ENCODE measurements at places on chromosomes 7 and 10.

DNA sequence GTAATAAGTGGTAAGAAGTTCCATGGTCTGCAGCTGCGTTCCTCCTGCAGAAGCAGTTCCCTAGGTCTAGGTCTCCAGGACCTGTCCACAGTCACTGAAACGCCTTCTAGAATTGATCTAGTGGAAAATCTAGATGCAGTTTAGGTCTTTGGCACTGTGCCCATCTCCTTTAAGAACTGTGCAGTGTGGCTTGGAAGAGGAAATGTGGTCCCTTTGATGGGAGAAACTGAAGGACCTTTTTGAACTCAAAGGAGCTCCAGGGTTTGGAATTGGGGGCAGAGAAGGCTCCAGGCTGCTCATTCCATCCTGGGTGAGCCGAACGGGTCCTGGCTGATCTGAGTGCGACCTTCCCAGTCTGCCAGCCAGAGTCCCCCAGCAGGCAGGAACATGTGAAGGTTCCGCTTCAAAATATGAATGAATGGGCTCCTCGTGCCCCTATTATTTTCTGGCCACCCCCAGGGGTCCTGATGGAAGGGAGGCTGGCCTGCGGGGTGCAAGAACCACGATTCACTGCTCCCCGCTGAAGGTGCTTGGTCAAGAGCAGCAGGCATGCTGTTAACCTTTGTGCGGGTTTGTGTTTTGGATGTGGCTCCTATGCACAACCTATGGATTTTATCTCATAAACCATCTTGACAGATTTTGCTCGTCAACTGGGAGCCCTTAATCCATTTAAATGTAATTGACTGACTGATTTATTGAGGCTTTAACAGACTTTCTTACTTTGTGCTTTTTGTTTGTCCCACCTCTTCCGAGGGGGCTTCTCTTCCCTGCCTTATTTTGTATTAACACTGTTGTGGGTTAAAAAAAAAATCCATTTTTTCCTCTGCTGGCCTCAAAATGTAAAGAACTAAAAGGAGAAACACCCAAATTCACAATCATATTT is 36.7 kb downstream of the ZNF467 start:
- DNase-seq: no peak

- DNase-seq: peak; percentile 66
These were observed 82.2 kb downstream of the PIK3CG start for GRCh38 chr7:106947244-106947728.

DNA sequence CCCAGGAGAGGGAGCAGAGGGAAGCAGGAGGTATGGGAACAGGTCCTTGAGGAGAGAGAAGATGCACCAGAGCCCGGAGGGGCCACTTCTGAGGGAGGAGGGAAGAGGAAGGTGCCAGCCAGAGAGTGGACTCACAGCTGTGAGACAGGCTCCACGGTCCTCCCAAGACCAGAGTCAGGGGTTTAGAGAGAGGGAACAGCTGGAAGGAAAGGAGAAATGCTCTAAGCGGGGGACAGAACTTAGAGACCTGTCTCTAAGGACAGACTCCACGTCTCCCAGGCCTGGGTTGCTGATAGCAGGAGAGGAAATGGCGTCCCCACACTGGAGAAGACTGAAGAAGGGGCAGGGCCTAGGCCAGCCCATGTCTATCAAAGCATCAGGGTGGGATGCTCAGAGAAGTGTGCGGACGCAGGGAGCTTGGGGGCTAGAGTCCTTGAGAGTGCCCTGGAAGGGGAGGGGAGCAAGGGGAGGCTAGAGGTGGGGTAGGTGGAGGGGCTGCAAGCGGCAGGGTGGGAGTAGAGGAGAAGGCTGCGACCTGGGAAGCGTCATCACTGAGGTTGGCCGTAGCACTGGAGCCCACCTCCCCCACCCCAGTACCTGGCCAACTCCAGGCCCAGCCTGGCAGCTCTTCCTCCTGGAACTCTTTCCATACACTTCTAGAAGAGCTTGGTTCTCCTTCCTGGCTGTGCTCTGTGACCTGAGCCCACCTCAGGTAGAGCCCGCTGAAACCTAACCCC is 25.6 kb upstream of the GRID1 start:
- no peak for DNase-seq

DNA sequence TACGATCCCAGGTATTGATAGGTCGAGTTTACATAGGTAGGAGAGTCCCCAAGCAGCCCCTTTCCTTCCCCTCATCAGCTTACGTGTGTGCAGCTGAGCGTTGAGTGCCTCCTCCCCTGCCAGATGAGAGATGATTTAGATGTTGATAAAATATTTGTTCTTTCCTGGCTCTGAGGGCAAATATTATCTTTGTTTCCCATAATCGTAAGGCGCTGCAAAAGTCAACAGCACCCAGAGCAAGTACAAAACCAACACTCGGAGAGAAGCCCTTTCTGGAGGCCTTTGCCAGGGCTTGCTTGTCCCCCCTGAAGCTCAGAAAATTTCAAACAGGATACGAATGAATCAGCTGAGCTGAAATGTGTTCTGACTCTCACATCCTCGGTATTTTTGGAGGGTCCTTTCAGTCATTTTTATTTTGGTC is 683.2 kb downstream of the LRMDA start:
- DNase-seq: no peak

GRCh38 chr7:158430308-158431034 is 157.2 kb downstream of the PTPRN2 start:
- DNase-seq: no peak

GRCh38 chr10:73017955-73018480 is 63.4 kb upstream of the PLA2G12B start:
- DNase-seq: no peak

DNA sequence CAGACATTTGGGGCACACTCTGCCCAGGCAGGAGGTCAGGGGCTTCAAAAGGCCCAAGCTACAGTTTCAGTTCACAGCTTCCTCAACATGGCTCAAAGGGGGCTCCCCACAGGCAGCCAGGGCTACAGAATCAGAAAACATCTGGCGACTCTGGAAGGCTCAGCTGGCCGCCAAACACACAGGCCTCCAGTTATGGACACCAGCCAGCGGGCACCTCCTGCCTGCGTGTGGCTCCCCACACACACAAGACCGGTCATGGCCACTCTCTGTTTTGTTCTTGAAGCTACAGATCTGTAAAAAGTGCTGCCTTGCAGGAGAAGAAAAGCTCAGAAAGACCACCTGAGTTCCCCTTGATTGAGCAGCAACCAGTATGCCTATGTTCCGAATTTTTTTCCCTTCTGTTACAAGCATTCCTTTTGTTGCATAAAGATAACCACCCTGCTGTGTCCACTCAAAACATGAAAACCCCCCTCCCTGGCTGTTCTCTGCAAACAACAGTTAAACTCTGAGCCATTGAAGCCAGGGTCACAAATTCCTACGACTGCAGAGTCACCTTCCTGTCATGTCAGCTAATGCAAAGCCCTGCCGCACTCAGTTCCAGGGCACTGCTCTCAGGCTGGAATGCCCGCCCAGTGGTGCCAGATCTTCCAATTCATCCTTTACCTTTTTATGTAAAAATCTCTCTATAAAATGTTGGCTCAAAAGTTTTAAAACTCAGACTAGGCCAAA is 33.6 kb downstream of the VSTM4 start:
- no peak for DNase-seq

DNA sequence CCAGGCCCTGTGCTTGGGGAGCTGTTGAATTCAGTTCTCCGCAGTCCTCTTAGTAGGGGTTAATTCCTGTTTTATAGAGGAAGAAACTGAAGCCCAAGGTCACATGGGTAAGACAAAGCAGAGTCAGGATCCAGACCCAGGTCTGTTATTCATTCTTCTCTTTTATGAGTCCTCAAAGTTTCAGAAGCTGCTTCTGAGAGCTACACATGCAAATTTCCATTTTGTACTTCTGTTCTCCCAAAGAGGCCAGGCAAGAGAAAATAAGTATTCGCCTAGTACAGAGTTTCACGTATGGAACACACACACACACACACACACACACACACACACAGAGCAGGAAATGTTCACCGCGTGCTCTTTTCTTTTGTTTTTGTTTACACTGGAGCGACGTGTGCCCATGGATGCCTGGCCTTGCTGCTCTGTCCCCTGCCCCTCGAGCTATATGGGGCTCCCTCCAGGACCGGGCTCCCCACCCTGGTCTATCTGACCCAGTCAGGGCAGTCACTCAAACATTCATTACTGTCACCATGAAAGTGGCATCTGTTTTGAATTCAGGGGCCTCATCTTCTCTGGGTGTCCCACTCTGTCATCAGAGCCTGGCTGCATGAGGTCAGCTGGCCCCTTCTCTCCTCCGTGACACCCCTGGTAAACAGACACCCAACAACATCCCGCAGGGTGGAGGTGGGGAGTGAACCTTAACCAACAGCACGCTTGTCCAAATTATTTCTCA is 84.4 kb downstream of the TNS3 start:
- DNase-seq: no peak

All from hepatic stellate cell (primary cell).